ENCODE measurements at places on chromosomes 1 and 21.
A peak's percentile ranks its signal among the peaks of the same experiment; 100 is the strongest.

GRCh38 chr1:116760487-116760886 lies 6.3 kb downstream of the CD2 start:
- no peak for DNase-seq

DNA sequence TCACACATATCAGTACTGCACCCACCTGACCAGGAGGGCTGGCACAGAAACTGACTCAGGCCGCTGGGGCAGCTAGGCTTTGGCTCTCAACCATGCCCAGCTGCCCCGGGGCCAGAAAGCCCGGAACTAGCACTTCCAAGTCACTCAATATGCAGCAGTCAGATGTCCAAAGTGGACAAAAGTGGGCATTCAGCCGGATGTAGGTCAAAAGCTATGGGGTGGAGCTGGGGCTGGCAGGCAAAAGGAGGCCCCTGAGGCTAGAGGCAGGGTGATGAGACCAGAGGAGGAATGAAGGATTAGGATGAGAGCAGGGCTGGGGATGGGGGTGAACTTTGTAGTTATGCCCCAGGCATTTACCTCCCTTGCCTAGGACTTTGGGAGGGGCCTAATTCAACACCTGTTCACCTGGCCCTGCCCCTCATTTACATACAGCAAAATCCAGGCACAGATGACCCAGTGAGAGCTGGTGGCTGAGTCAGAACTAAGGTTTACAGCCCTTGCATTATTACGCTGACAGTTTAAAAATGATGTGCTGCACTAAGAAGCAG lies 30.7 kb upstream of the EDN2 start:
- no peak for DNase-seq

- DNase-seq: peak; percentile 46
These were observed 22.1 kb downstream of the EIF2D start for GRCh38 chr1:206590025-206590758.

DNA sequence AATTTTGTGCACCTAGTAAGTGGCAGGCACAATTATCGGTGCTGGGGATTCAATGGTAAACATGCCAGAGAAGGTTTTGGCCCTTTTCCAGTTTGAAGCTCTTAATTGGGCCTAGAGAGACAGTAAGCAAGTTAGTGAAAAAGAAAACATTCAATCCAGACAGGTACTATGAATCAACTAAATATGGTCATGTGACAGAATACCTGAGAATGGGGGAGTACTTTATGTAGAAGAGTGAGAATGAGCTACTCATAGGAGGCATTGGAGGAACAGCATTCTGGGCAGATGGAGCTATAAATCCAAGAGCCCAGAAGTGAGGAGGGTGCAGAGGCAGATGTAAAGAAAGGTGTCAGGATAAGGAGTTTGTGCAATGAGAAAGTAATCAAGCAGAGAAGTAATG lies 1017.9 kb downstream of the ADGRL2 start:
- no peak for DNase-seq

GRCh38 chr1:168065506-168065905 lies 71.2 kb downstream of the GPR161 start:
- DNase-seq: no peak

GRCh38 chr1:167776616-167777268 lies 55.0 kb downstream of the MPZL1 start:
- no peak for DNase-seq

GRCh38 chr1:154253671-154254070 lies 18.8 kb upstream of the HAX1 start:
- DNase-seq: no peak

GRCh38 chr1:118989878-118990378 lies 1.8 kb upstream of the TBX15 start:
- no peak for DNase-seq

DNA sequence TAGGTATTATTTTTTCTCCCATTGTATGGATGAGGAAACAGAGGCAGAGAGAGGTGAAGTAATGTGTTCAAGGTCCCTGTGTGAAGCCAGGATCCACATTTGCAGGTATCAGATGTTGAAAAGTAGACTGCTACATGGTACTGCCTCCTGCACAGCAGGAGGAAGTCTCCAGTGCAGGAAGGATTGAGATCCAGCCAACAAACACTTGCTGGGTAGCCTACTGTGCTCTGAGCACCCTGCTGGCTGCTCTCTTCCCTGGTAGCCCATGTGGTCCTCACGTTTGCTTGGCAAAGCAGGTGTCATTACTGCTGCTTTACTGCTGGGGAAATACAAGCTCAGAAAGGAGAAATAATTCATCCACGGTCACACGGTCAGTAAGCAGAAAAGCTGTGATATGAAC lies 21.3 kb upstream of the GRIK3 start:
- no peak for DNase-seq

DNA sequence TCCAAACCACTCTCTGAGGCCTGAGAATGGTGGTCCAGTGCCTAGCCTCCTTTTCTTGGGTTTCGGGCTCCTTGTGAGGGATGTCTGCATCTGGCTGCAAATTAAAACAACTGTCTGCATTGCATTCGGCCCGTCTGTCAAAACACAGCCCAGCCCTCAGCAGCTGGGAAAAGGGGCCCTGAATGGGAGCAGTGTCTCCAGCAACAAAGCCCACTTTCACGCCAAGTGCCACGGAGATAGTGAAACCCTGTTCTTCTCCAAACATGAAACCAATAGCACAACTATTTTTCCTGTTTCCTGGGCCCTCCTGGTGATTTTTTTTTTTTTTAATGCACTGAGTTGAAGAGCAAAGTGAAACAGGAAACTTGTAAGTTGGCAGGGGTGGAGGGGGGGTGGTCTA lies 138.4 kb downstream of the PLXNA2 start:
- no peak for DNase-seq

DNA sequence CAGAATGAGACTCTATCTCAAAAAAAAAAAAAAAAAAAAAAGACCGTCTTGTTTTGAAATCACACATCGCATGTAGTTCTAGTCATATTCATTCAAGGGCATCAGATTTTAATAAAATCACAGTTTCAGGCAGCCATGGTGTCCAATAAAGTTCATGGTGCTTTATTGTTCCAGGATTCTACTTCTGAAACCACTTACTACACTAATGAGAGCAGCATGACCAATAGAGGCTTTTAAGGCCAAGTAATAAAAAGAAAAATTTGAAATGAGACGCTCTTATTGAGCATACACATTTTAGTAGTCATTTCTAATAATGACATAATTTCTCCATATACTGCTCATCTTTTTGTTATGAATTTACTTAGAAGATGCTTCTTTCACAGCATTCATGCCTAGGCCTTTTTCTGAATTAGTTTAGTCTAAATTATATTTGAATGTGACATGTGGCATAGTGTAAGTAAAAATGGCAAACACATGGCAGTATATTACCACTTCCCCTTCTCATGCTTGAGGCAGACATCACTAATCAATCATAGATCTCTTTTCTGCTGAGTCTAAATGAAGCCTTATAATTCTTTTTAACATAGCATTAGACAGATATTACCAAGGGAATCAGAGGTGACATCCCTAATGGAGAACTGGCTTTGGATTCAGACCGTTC lies 18.5 kb downstream of the NTMT2 start:
- no peak for DNase-seq

DNA sequence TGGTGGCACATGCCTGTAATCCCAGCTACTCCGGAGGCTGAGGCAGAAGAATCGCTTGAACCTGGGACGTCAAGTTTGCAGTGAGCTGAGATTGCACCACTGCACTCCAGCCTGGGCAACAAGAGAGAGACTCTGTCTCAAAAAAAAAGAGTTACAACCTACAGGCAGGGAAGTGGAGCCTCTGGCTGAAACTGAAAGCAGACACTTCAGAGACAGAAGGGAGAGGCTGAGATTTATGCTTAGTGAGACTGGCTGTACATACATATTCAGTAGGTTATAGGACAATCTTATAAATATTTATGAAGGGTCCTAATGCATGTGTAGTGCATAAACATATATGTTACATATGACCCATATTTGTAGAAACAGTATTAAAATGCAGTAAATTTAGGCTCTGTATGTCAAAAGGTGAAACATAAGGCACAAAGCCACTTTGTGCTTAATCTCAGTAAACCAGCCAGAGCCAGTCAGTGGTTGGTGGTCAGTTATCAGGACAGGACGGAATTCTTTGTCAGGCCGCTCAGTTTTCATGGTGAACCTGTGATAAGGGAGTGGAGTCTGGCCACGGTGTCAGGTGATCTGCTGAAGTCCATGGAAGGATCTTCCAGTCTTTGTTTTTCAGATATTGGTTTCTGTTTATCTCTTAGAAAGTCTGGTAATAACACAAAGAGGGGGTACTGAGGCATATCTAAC lies 13.7 kb downstream of the RHEX start:
- peak; percentile 80 for DNase-seq

GRCh38 chr1:44619261-44619900 lies 54.9 kb downstream of the TMEM53 start:
- DNase-seq: no peak

DNA sequence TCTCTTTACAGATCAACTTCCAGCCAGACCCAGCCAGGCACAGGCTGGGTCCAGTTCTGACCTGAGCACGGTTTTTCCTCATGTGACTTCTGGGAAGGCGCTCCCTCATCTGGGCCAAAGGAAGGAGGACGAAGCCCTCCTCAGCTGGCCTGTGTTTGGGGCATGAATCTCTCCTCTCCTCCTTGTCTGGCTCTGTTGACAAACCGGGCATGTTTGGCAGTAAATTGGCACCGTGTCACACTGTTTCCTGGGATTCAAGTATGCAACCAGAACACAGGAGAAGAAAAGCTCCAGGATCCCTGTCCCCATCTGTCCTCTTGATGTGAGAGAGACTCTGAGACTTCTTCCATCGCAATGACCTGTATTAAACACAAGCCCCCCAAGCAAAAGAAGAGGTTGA lies 18.3 kb downstream of the NECAP2 start:
- no peak for DNase-seq
